Left renal pelvis (tissue), 4 donors: ENCODE measurements at places on chromosomes 4 and X.
A peak's percentile ranks its signal among the peaks of the same experiment; 100 is the strongest.

- DNase-seq = no peak
These were observed 8.5 kb upstream of the PTTG2 start for GRCh38 chr4:37951461-37952352.

DNA sequence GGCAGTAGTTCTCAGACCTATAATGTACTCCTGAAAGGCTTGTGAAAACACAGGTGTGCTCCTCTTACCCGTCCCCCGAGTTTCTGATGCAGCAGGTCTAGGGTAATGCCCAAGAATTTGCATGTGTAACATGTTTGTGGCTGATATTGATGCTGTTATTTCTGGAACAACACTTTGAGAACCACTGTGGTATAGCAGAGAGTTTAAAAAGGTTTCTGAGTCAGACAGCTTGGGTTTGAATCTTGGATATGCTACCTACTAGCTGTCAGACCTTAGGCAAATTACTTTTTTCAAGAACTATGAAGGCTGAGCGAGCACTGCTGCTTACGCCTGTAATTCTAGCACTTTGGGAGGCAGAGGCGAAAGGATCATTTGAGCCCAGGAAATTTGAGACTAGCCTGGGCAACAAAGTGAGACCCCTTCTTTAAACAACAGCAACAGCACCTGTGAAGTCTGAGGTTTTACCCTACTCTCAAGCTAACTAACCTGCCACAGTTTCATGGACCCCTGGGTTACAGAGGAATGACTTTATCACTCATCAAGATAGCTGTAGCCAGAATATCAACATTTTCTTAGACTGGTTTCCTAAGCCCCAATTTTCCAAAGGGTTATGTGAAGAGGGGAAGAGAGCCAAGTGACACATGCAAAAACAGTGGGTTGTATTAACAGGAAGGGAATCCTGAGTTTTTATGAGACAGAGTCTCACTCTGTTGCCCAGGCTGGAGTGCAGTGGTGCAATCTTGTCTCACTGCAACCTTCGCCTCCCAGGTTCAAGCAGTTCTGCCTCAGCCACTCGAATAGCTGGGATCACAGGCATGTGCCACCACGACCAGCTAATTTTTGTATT is 5.1 kb downstream of the AFF1 start:
- DNase-seq = no peak

GRCh38 chr4:76758290-76758882 is 139.6 kb downstream of the SOWAHB start:
- DNase-seq = no peak

GRCh38 chr4:165780735-165781134 is 92.3 kb upstream of the TLL1 start:
- no peak for DNase-seq

- no peak for DNase-seq
These were observed 152.3 kb upstream of the BMP3 start for GRCh38 chr4:80878218-80878617.

DNA sequence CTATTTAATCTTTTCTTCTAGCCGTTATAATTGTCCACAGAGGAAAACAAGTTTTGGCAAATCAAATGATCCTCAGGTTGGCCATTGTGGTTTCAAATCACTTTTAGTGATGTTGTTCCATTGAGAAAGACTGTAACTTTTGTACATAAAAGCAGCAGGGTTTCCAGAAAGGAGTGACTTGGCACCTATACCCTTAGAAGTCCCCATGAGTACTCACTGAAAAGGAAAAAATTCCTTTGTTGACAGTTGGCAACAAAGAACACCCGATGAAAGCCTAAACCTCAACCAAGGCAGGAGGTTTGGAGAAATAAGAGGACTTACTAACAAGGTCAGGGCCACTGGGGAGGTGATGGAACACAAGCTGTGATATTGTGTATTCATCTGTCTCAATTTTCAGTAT is 474.4 kb downstream of the RAPGEF2 start:
- DNase-seq = no peak

- DNase-seq = no peak
These were observed 42.6 kb upstream of the HOPX start for GRCh38 chr4:56723659-56724230.

GRCh38 chr4:185304944-185305690 is 90.6 kb downstream of the LRP2BP start:
- DNase-seq = no peak

DNA sequence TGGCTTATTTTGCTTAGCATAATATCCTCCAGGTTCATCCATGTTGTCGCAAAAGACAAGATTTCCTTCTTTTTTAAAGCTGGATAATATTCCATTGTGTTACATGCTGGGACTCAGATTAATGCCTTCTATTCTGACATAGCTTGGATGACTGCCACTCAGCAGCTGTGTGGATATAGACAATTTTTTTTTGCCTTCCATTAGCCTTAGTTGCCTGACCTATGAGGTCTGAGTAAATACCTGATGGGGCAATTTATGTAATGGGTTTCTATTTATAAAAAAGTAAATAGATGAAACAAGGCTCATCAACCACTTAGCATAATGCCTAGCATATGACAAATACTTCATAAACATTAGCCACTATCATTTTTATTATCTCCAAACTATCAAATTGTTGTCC is 515.4 kb downstream of the ZNF674 start:
- DNase-seq = no peak

GRCh38 chrX:82748906-82749505 is 759.1 kb upstream of the POU3F4 start:
- DNase-seq = no peak

GRCh38 chrX:84248226-84248625 is 60.2 kb upstream of the RPS6KA6 start:
- DNase-seq = no peak

DNA sequence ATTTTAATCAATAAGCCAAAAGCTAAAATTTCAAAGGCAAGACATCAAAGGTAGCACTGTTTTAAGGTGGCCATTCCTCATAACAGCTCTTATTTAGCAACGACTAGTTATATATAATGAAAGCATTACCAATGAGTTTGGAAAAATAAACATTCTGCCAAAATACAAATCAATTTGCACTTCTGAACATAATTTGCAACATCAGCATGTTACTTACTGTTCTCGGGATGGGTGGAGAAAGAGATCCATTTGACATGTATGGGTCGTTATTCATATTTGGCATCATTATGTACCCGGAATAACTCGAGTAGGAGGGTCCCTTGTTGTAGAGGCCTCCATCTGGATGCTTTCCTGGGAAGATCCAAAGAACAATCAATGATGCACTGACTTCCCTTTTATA is 5.4 kb downstream of the LEF1 start:
- no peak for DNase-seq

GRCh38 chr4:112113864-112114263 is 31.4 kb upstream of the FAM241A start:
- DNase-seq = no peak

GRCh38 chr4:142528433-142528832 is 317.7 kb downstream of the INPP4B start:
- no peak for DNase-seq

GRCh38 chrX:106144755-106145639 is 23.1 kb upstream of the PWWP3B start:
- DNase-seq = no peak

GRCh38 chrX:47482512-47483305 is at the start of gene ZNF41:
TSS of gene ZNF41 (minus strand) at chrX:47483222. CDS start at chrX:47467481, 15,741 bp downstream.
- peak; percentile 43 for DNase-seq

- no peak for DNase-seq
These were observed 2.7 kb downstream of the SLC6A8 start for GRCh38 chrX:153690466-153690865.

GRCh38 chrX:23953908-23954269 is 46.1 kb downstream of the CXorf58 start:
- no peak for DNase-seq

- no peak for DNase-seq
These were observed 494.9 kb downstream of the IDS start for GRCh38 chrX:149010013-149010852.

GRCh38 chr4:10917566-10917965 is 233.0 kb upstream of the CLNK start:
- peak; percentile 6 for DNase-seq

DNA sequence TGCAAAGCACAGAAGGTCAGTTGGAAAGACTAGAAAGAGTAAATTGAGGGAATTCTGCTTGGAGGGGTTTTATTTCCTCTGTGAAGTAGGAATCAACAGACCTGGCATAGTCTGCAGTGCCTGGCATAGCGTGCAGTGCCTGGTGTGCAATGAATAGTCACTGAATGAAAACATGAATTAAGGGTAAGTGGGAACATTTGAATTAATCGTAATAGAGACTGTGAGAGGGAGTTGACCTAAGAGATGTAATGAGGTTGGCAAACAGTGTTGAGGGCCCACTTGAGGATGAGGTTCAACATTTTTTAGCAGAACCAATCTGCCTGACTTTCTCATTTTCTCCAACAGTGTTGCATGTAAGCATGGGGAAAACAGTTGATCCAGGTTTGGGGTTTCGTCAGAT is 377.2 kb upstream of the FTHL17 start:
- DNase-seq = no peak

DNA sequence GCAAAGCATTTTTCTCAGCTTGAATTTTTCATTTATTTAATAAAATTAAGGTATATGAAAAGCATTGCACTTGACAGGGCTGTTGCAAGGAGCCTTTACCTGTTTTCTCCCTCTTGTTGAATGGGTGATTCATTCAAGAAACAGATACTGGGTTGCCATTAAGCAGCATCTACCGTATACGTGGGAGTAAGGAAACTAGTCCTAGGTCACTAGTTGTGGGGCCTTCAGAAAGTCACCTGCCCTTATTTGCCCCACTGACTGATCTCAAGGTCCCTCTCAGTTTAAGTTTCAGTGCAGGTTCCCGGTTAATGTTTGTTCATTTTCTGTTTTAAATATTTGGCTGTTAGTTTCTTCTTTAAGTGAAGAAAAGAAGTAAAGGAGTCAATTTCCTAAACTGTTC is 34.0 kb downstream of the LHFPL1 start:
- DNase-seq = no peak
